ENCODE measurements at places on chromosomes 1 and 21. TPM values are rescaled to one million over a fixed set of nuclear protein-coding genes. Genes with fewer than 3 reads are reported as not detected.

- no peak for DNase-seq
Measured at GRCh38 chr1:80064524-80064923, 1058.0 kb upstream of the ADGRL4 start.

- no peak for DNase-seq
Measured at GRCh38 chr1:74811436-74812179, 78.7 kb downstream of the TYW3 start.

The GUCA2B gene
- total RNA-seq, result not detected

DNA sequence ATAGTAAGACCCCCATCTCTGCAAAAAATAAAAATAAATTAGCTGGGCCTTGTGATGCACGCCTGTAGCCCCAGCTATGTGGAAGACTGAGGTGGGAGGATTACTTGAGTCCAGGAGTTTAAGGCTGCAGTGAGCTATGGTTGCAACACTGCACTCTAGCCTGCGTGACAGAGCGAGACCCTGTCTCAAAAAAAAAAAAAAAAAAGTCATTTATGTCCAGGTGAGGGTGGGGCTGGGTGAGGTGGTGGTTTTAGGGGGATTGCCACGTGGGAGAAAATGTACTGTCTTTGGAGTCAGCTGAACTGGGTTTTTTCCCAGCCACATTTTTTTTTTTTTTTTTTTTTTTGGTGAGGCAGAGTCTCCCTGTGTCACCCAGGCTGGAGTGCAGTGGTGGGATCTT lies 6.7 kb downstream of the PIK3CD start:
- no peak for DNase-seq

DNA sequence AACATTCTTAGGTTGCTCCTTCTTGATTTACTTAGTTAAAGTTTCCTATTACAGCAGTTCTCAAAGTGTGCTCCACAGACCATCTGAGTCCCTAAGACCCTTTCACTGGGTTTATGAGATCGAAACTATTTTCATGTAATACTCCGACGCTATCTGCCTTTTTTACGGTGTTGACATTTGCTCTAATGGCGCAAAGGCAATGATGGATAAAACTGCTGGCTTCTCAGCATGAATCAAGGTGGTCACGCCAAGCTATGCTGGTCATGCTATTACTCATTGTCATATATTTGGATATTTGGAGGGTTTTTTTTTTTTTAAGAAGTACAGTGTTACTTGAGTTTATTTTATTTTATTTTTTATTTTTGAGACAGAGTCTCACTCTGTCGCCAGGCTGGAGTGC lies 235.1 kb downstream of the KIF26B start:
- DNase-seq, result no peak

The TXLNA gene
- 50.4 TPM for total RNA-seq

The UBL4B gene
- total RNA-seq, result not detected

DNA sequence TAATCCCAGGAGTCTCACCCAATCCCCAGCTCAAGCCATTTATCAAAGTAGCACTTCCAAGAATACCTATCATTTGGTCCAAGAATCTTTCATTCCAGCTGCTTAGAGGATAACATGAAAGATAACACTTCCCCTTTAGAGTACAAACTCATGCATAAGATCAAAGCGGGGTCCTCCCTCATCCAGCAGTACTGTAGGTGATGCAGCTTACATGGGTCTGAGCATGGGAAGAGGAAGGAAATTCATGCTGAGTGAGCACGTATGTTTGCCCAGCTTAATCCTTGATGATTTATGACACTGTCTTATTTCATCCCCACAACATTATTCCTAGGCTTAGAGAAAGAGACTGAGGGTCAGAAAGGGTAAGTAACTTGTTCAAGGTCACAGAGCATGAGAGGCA lies 167.1 kb upstream of the GJB5 start:
- no peak for DNase-seq

DNA sequence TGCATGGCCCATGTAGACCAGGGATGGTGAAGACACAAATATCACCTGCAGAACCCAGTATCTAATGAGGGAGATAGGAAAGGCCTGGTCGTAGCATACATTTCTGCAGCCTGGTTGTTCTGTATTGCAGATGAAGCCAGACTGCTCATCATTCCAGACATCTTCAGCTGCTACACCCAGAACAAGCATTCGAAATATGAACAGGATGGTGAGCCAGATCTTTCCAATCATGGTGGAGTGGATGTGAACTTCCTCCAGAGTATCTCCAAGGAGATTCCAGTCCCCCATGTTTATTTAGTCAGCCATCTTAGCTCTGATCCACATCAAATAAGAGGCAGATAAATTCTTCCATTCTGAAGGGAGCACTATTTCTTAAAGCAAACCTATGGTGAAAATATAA lies 2.7 kb upstream of the MYCBP start:
- DNase-seq, result no peak

The ABCA4 gene
- total RNA-seq, result 1.1 TPM

GRCh38 chr1:246160905-246161304 lies 346.2 kb downstream of the SMYD3 start:
- DNase-seq, result no peak

The SPATA17 gene
- total RNA-seq, result 0.39 TPM

DNA sequence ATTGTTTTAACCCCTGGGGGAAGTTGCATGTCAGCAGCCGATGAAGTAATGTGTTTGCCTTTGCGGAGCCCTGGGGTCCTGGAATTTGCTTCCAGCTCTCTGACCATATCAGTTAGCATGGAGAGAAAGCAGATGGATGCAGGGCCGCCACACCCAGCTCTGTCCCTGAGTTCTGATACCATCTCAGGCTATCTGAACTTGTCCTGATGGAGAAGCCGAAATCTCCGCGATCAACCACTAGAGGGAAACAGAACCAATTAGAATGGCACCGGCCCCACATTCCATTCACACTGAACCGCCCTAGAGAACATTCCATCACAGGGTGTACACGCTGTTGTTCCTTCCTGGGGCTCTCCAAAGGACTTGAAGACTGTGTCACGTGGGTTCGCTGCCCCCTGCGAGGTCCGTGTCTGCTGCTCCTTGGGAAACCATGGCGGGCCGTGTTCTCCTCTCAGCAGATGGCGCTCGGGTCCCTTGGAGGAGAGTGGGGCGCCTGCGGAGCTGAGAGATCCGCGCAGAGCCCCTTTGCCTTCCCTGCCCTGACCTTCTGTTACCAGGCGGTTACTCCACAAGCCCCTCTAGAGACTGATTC lies 75.4 kb downstream of the ABCA4 start:
- DNase-seq, result peak; percentile 78

The IGFN1 gene
- not detected for total RNA-seq

DNA sequence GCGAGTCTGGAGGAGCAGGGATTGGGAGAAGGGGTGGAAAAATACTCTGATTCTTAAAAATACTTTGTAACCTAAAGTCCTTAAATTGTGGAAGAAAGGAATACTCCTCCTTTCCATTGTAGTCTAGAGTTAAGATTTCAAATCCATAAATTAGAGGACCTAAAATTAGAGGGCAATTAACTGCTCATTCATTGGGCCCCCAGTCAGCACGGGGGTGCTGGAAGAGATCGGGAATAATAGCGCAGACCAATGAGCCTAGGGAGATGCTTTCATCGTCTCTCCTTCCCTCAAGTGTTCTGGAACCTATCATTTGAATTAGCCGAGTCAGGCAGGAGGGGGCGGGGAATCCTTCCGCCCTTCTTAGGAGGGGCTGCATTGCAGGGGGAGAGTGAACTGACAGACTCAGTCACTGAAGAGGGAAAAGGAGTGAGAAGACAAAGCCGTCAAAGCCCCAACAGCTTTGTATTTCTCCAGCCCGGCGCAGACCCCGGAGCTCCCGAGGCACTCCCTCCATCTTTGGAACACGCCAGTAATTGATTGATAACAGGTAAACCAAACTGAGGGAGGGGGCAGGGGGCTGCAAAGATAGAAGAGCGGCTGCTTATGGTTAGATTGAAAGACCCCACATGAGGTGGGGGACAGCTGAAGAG lies at the start of gene MLLT11:
TSS of gene MLLT11 (plus strand) at position 391 of the 650 bp plus-strand sequence. CDS start 6,828 bp downstream, outside the sequence.
- DNase-seq, result peak; percentile 78

GRCh38 chr21:39951183-39952101 lies 84.2 kb downstream of the PCP4 start:
- no peak for DNase-seq

- no peak for DNase-seq
Measured at GRCh38 chr1:218572050-218572449, 226.9 kb downstream of the TGFB2 start.

GRCh38 chr1:1348420-1349255 lies 580 bp downstream of the DVL1 start:
- no peak for DNase-seq

The CD34 gene
- total RNA-seq, result not detected

The CRYAA gene
- total RNA-seq, result not detected

DNA sequence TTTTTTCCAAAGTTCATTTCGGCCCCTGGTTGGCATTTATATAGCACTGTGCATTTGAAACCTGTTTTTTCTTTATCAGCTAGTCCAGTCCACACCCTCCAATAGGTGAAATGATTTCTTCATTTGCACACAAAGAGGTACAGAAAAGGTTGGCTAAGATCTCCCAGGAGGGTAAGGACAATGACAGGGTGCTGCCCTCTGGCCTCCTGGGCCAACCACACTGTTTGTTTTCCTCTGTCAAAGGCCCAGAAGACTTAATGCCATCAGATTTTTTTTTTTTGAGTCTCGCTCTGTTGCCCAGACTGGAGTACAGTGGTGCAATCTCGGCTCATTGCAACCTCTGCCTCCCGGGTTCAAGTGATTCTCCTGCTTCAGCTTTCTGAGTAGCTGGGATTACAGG lies 70.1 kb upstream of the EFHD2 start:
- no peak for DNase-seq

The RGS7 gene
- not detected for total RNA-seq

The TMIGD3 gene
- not detected for total RNA-seq

DNA sequence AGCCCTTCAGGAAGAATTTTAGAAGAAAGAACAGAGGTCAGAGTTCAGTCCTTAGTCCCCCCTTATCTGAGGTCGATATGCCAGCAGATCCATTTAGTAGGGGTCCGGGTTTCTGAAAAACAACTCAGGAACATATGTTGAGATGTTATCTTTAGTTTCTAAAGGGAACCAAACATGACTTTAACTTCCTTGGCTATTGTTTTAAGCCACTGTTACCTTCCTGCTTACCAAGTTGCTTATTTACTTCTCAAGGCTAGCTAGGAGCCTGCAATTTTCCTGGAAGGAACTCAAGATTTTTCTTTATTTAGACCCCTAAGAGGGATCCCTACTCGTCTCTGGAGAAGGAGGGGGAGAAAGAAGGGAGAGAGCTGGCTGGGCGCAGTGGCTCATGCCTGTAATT lies 54.3 kb downstream of the KCNC4 start:
- DNase-seq, result no peak

DNA sequence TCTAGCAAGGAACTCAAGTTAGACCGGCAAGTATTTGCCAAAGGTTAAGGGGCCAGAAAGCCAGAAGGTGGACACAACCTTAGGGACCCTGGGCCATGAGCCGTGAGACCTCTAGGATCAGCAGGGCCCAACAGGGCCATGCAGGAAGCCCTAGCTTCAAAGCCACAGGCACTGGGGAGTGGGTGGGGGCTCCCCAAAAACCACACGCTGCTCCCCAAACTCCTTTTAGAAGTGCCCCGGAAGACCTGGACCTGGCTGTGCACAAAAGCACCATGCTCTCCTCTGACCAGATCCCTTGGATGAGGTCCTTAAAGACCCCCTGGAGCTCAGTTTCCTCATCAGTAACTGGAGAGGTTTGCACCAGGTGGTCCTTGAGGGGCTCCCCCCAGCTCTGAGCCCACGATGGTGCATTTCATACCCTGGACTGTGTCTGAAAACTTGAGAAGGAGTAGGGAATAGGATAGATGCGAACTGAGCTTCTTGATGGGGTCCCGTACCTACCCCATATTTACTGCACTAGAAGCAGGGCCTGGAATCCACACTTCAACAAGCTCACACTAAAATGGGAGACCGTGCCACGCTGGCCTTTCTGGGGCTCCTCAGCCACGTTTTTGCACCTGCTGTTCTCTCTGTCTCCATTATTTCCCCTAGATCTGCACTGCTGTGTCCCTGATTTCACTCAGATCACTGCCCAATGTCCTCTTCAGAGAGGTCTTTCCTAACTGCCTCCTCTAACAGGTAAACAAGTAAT lies 40.6 kb upstream of the LBR start:
- no peak for DNase-seq

- DNase-seq, result no peak
Measured at GRCh38 chr1:63828322-63829044, 54.7 kb downstream of the ROR1 start.

DNA sequence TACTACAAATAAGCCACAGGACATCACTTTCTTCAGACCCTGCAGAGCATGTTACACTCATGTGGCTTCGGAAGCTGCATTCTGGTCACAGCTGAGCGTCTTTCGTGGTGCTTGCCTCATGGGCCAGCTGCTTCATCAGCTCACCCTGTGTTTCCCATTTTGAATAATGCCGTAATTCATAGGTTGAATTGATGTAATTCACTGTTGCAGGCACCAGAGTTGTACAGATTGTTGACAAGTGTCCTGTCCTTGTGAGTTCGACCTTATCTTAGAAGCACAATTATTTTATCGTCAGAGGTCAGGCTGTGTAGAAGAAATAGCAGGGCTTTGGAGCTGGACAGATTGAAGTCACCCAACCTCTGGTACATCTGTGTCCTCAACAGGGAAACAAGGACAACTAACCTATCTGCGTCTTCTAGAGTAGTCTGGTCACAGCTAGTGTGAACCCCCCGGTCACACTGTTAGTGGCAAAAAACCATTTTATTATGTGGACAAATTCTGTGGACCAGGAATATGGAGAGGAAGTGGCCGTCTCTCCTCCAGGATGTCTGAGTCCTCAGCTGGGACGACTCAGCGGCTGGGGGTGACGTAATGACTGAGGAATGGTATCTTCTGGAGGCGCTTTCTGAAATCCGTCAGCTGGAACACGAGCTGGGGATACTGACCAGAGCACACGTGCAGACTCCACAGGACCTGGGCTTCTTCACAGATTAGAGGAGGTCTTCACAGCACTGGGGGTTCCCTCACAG lies 17.8 kb downstream of the PKNOX1 start:
- DNase-seq, result peak; percentile 61

- no peak for DNase-seq
Measured at GRCh38 chr1:94590203-94591137, 48.9 kb upstream of the F3 start.

GRCh38 chr1:106022312-106022902 lies 1034.1 kb upstream of the PRMT6 start:
- DNase-seq, result no peak

The C1orf105 gene
- not detected for total RNA-seq

The SLX9 gene
- 21.7 TPM for total RNA-seq

GRCh38 chr1:199512037-199512710 lies 515.3 kb upstream of the NR5A2 start:
- no peak for DNase-seq

DNA sequence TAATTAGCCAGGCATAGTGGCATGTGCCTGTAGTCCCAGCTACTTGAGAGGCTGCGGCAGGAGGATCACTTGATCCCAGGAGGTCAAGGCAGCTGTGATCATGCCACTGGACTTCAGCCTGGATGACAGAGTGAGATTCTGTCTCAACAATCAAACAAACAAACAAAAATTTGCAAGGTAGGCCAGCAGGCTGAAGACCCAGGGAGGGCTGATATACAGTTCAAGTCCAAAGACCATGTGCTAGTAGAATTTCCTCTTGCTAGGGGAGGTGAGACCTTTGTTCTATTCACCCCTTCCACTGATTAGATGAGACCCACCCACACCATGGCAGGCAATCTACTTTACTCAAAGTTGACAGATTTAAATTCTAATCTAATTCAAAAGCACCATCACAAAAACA lies 31.2 kb upstream of the CNN3 start:
- no peak for DNase-seq
